HAP-1 (cell line): ENCODE measurements at places on chromosomes 1 and 21.
A peak's percentile ranks its signal among the peaks of the same experiment; 100 is the strongest.

GRCh38 chr1:81513796-81514354 lies 286.9 kb upstream of the ADGRL2 start:
- DNase-seq: no peak

DNA sequence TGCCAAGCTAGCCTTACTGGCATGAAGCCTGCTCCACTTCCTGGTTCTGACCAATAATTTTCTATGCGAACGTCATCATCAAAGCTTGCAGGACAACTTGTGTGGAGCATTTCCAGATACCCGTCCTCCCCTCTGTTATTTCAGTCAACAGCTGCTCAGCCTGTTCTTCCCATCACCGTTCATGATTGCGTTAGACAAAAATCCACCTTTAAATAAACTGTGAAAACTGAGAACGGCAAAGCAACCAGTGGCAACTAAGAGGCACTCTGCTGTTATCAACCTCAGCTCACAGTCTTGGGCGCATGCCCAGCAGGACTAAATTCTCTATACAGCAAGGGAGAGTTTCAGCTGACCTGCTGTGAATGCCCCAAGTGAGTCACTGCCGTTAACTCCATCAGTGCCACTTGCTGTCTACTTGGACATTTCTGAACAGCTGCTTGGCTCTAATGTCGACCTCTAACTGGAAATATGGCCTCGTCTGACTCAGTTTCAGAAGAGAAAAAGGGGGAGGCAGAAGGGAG lies 207.4 kb upstream of the RUNX1 start:
- DNase-seq: no peak

DNA sequence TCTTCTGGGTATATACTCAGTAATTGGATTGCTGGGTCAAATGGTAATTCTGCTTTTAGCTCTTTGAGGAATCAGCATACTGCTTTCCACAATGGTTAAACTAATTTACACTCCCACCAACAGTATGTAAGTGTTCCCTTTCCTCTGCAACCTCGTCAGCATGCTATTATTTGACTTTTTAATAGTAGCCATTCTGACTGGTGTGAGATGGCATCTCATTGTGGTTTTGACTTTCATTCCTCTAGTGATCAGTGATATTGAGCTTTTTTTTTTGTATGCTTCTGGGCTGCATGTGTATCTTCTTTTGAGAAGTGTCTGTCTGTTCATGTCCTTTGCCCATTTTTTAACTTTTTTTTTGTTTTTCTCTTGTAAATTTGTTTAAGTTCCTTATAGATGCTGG lies 279.4 kb downstream of the PTGER3 start:
- no peak for DNase-seq

DNA sequence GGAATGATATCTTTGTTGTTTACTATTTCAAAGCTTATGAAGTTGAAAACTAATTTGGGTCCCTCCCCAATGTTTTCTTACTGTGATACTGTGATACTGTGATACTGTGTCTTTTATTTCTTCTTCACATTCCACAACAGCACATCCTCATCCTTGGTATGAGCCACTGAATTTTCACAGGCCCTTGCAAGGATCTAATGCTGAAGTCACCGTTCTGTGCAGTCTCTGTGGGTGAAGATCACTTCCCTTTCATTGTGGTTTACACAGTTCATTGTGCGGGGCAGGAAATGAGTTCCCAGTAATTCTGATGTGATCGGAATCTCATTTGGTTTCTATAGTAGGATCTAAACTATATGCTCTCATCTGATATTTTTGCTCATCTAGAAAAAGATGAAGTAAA lies 32.1 kb upstream of the PAXBP1 start:
- DNase-seq: no peak

GRCh38 chr1:181947441-181947840 lies 114.1 kb downstream of the ZNF648 start:
- no peak for DNase-seq

- peak; percentile 77 for DNase-seq
Observed at GRCh38 chr1:30911059-30911954, 2.7 kb upstream of the SDC3 start.

- DNase-seq: no peak
Observed at GRCh38 chr21:39537571-39537970, 75.2 kb upstream of the B3GALT5 start.

- no peak for DNase-seq
Observed at GRCh38 chr21:31983554-31983953, 110.7 kb downstream of the HUNK start.

DNA sequence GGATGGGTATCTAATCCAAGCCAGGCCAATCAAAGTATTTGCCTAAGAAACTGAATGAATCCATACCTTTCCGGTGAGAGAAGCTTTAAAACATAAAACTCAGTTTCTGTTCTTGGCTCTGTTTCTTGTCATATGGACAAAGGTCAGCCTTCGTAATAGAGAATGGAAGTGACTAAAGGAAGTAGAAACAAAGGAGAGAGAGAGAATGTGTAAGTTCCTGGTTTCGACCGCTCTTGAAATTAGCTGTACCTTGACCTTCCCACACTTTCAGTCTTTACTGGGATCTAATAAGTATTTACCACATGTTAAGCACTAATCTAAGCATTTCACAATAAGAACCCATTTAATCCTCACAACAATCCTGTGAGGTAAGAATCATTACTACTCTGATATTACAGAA lies 19.6 kb upstream of the CLCA4 start:
- DNase-seq: no peak

- DNase-seq: no peak
Observed at GRCh38 chr1:59755069-59755685, 59.6 kb upstream of the HOOK1 start.

DNA sequence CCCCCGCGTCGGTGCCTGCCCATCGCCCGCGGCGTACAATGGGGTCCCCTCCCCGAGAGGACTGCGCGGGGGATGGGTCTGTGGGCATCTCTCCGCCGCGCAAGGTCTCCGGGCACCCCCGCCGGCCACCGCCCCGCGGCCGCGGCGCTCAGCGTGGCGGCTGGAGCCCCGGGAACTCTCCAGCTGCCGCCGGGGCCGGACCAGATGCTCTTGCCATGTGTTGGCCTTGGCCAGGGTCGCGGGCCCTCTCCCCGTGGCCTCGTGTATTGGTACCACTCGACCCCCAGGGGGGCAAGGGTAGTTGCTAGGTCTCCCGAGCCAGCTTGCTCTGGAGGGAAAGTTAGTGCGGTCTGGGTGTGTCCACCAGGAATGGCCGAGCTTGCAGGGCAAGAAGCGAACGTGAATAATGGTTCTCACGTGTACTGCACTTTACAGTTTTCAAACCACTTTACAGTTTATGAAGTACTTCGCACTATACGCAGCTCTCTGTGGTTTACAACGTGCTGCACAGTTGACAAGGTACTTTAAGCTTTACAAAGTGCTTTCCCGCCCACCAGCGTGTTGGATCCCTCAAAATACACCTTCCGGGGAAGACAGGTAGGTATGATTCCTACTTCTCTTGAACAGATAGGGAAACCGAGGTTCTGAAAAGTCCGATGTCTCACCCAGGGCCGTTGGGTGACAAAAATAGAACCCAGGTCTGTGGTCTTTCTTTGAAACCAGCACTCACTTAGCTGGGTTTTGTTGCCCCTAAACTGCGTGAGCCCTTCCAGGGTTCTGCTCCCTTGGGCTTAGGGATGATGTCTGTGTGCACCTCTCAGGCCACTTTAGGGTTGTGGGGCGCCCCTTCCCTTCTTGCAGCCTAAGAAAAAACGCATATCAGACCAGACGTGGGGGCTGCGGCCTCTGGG lies 1.2 kb downstream of the EPHB2 start:
- no peak for DNase-seq

- no peak for DNase-seq
Observed at GRCh38 chr1:54298284-54299033, 98.5 kb downstream of the MRPL37 start.

GRCh38 chr1:166083887-166084286 lies 82.9 kb downstream of the FAM78B start:
- DNase-seq: no peak

- no peak for DNase-seq
Observed at GRCh38 chr21:28776251-28776650, 216.4 kb downstream of the LTN1 start.

DNA sequence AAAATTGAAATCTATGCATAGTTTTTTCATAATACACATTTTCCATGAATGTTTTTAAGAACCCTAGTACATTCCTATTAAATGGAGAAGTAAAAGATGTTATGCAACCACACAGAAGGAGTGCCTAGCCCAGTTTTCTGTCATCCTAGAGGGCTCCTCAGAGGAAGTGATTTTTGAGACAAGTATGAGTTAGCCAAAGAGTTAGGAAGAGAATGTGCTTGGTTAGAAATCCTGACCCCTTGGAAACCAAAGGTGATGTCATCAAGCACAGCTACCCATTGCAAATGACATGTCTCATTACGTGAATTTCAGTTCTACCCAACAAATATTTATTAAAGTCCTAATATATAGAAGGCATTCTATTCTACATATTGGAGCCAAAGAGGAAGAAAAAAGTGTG lies 88.9 kb upstream of the TNFSF4 start:
- no peak for DNase-seq

DNA sequence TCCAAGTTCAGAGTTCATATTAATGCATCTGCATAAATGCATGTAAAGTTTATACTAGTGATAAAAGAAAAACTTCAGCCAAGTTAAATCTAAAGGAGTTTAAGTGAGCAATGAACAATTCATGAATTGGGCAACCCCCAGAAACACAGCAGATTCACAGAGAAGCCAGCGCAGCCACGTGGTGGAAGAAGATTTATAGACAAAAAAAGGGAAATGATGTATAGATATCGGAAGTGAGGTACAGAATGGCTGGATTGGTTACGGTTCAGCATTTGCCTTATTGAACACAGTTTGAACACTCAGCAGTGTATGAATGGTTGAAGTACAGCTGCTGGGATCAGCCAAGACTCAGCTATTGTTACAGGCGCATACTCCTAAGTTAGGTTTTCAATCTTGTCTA lies 5.7 kb downstream of the AK5 start:
- no peak for DNase-seq

GRCh38 chr1:15951341-15952153 lies 24.4 kb downstream of the ZBTB17 start:
- no peak for DNase-seq

DNA sequence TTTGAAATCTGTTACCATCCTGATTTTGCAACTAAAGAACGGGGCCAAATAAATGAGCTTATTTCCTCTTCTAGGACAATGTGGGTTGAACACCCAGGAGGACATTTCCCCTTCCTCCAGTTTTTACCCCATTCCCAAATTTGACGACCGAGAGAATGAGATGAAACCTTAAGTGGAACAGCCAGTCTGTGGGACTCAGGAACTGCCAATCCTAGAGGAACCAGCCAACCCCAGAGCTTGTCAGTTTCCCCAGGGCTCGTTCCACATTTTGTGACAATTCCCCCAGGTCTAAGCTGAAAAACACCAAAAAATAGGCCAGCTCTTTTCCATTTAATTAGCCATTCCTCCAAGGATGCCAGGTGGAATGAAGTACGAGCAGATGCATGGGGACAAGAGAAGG lies 21.3 kb upstream of the MAPKAPK2 start:
- no peak for DNase-seq

DNA sequence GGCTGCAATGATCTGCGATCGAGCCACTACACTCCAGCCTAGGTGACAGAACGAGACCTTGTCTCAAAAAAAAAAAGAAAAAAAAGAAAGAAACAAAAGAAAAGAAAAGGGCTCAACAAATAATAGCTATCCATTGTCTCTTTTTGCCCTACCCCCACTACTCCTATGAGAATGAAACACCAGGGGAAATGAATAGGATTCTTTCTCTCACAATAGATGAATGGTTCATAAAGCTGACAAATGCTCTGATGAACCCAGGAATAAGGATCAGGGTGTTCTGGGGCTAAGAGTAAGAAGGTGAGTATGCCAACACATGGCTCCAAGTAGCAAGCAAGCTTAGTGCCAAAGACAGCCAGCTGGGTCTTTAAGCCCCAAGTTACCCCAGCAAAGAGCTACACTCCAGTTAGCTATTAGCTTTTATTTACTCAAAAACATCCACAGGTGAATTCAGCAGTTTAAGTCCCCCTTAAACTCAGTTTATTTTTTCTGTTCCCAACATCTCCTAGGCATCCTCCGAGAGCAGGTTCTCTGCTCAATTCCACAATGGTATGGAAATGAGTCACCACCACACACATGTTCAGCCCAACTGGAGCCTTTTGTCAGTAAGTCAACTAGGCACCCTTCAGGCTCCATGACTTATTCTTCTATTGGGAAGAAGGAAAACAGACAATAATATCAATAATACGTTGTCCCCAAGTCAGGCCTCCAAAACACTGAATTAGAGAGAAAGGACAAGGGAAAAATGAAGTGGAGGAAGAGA lies 4.2 kb downstream of the ADORA3 start:
- no peak for DNase-seq

DNA sequence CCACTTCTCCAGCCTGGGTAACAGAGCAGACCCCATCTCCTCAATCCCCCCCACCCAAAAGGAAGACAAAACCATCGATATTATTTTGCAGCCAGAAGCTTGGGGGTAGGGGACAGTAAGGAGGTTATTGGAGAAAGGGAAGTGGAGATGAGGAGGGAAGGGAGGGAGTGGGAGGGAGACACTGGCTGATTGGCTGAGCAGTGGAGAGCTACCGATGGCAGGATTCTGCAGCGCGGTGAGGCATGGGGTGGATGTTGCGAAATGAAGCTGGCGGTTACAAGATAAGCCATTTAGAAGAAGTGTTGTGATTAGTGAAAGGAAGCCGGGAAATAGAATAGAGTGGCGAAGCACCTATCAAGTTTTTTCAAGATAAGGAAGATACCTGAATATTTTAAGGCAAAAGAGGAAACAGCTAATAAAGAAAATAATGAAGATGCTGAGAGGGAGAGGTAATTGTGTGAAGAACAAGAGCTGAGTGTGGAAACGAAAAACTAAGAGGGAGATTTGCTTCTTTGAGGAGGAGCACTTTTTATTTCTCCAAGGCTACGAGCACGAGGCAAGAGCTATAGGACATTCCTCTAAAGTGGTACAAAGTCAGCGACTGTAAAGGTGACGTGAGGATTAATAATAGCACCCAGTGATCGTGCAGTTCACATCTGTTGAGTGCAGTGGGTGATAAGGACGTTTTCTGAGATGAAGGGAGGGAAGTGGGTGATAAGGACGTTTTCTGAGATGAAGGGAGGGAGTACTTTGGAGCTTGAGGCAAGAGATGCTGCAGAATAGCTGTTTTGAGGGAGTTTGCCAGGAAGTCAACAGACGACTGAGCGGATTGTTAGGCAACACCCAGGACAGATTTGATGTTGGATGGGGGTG lies 103.2 kb upstream of the KIF26B start:
- DNase-seq: no peak

DNA sequence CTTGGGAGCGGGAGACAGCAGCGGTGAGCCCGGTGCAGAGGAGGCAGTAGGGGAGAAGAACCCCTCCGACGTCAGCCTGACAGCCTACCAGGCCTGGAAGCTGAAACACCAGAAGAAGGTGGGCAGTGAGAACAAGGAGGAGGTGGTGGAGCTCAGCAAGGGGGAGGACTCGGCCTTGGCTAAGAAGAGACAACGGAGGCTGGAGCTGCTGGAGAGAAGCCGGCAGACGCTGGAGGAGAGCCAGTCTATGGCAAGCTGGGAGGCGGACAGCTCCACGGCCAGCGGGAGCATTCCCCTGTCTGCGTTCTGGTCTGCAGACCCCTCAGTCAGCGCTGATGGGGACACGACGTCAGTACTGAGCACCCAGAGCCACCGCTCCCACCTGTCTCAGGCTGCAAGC lies 32.9 kb downstream of the STYXL2 start:
- DNase-seq: no peak
